ENCODE measurements at places on chromosomes 13 and 19.
A peak's percentile ranks its signal among the peaks of the same experiment; 100 is the strongest.

- no peak for DNase-seq
Measured at GRCh38 chr19:3104708-3104983, 10.5 kb downstream of the GNA11 start.

- DNase-seq, result peak; percentile 50
Measured at GRCh38 chr13:22278336-22278929, 607.6 kb downstream of the FGF9 start.

DNA sequence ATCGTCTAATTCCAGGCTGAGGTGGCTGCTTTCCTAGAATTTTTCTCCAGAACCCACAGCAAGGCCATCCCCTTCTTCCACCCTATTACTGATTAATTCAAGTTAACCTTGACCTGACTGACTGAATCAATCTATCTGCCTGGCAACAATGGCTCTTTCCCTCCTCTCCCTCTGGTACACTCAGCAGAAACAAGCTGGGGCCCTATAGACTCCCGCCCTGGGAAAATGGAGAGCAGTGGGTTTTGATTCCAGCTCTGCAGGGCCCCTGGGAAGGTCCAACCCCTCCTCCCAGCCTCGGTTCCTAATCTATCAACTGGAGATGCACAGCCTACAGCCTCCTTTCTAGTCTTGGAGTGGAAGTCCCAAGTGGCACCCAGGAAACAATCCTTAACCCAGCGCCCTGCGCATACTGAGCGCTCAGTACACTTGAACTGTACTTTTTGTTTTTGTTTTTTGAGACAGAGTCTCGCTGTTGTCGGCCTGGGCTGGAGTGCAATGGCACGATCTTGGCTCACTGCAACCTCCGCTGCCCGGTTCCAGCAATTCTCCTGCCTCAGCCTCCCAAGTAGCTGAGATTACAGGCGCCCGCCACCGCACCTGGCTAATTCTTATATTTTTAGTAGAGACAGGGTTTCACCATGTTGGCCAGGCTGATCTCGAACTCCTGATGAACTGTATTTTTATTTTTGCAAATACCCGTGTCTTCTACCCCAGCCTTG is 5.2 kb upstream of the C3 start:
- DNase-seq, result no peak

GRCh38 chr19:12126707-12127106 is 13.4 kb downstream of the ZNF20 start:
- peak; percentile 43 for DNase-seq

GRCh38 chr13:65768545-65768944 is 1461.6 kb downstream of the PCDH9 start:
- DNase-seq, result no peak

DNA sequence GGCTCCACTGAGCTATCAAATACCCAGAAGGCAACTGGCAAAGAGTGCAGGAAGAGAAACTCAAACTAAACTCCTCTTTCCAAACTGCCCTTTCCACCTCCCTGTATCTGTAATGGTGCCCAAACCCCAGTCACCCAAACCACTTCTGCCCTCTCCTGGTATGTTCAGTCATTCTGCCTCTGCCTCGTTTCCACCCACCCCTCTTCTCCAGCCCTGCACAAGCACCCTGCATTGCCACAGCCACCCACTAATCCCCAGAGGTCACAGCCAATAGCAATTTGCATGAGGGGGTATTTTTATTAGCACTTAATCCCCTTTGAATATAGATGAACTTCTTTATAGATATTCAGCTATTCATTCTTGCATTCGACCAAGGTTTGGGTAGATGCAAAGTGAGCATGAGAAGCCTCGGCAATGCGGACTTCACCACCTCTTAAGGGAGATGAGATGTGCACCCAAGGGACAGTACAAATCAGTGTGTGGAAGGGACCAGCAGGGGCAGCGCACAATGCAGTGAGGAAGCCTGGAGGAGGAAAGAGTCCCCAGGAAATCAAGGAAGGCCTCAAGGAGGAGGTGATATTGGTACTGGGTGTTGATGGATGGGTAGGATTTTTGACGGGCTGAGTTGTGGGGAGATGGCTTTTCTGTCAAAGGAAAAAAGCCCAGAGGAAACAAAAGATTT is 12.4 kb downstream of the TMEM272 start:
- peak; percentile 68 for DNase-seq

DNA sequence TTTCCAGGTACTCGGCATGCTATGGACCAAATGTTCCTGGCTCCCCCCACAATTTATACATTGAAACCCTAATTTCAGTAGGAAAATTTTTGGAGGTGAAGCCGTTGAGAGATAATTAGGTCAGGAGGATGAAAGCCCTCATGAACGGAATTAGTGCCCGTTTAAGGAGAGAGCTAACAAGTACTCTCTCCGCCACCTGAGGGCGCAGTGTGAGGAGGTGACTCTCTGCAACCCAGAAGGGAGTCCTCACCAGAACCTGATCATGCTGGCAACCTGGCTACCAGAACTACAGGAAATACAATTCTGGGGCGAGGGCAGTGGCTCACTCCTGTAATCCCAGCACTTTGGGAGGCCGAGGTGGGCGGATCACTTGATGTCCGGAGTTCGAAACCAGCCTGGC is 397.8 kb downstream of the SLITRK5 start:
- DNase-seq, result no peak

DNA sequence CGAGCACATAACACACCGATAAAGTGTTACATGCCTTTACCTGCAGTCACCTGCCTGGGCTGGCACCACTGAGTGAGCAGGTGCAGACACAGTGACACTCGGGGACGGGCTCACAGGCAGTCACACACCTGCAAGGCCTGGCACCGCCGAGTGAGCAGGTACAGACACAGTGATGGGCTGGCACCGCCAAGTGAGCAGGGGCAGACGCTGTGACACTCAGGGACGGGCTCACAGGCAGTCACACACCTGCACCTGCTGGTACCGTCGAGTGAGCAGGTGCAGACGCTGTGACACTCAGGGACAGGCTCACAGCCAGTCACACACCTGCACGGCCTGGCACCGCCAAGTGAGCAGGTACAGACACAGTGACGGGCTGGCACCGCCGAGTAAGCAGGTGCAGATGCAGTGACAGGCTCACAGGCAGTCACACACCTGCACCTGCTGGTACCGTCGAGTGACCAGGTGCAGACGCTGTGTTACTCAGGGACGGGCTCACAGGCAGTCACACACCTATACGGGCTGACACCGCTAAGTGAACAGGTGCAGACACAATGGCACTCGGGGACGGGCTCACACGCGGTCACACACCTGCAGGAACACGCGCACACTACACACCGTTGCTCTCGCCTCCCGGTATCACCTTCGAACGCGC is 470 bp downstream of the ZNF835 start:
- no peak for DNase-seq

- no peak for DNase-seq
Measured at GRCh38 chr19:19526581-19527370, 1.9 kb upstream of the YJEFN3 start.

GRCh38 chr19:38395381-38396114 is 7.1 kb downstream of the SPRED3 start:
- DNase-seq, result no peak

- no peak for DNase-seq
Measured at GRCh38 chr19:5165697-5166019, 175.0 kb downstream of the PTPRS start.

- DNase-seq, result no peak
Measured at GRCh38 chr19:18470787-18471186, 32.9 kb upstream of the ISYNA1 start.

DNA sequence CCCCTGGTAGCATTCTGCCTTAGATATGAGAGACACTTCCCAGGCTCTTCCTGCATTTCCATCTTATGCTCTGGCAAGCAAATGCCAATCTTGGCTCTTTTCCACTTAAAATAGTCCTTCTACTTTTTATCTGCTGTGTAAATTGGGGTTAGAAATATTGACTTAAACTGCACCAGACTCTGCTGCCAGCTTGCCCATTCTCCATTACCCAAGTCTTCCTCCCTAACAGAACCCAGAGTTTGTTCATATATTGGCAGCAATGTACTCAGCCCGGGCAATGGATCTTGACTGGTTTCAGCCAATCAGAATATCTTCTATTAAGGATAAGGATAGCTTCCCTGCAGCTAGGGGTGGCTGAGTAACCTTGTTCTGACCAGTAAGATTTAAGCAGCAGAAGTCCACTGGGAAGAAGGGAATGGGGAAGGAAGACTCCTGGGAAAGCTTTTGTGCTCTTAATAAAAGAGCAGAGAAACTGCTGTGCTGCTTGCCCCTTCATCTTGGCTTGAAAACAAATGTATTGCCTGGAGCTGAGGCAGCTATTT is 177.1 kb downstream of the KCNRG start:
- DNase-seq, result no peak

DNA sequence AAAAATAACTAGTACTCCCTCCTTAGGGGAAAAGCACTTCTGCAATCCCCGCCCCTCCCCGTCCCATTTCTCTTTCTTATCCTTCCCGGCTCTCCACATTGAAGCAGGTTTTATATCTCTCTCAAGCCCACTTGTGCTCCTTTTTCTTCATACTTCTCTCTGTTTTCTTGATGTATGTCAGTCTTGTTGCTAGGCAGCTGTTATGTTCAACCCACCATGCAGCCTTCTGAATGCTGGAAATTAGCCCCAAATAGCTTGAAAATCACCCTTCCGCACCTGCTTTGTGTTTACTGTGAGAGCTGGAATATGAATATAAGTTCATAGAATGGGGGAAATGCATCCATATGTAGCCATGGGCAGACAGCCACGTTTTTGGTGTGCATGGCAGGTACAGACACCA is 461.4 kb downstream of the MYO16 start:
- DNase-seq, result no peak

GRCh38 chr19:23547816-23548430 is 139.1 kb downstream of the ZNF675 start:
- DNase-seq, result no peak

GRCh38 chr13:91762957-91763356 is 364.5 kb downstream of the GPC5 start:
- no peak for DNase-seq

DNA sequence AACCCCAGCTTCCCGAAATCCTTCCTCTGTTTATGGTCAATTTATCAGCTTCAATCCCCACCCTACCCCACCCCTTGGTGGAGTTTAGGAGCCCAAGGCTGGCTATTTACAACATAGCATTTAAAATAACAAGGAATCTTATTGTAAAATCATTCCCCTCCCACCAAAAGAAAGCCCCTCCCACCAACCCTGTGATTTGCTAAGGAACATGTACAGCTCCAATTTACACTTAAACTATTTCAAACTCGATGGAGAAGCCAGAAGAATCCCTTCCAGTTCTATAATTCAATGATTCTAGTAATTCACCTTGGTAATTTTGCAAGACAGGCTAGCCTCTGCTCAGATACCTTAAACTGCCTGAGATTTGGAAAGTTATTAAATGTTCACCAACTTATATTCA is 3.0 kb downstream of the LATS2 start:
- DNase-seq, result no peak

DNA sequence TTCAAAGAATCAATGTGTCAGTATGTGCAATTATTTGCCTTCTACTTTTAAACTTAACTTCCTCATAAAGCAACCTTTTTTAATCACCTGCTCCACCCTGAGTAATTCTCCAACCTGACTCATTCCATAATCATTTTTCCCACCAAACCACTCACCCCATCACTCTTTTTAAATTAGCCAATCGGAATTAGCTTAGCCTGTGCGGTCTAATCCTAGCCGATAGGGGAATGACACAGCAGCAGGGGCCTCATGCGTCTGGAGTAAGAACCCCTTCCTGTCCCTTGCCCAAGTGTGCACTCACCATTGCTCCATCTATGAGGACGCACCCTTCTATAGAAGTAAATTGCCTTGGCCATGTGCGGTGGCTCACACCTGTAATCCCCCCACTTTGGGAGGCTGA is 27.4 kb upstream of the ZNF83 start:
- DNase-seq, result no peak

DNA sequence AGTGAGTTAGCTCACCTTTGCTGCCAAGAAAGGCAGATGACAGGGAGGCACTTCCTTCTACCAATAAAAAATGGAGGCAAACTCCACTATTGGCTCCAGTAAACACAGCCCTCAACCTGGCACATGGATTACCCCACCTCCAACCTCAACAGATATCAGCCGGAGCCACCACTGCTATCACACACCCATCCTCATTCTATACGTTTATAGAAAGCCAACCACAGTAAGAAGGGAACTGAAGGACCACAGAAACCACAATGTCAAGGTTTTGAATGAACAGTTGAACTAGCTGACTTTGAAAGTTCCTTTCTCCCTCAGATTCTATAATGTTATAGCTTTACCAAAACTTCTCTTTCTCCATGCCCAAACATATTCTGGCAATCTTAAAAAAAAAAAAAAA is 526.2 kb downstream of the UQCRFS1 start:
- no peak for DNase-seq

DNA sequence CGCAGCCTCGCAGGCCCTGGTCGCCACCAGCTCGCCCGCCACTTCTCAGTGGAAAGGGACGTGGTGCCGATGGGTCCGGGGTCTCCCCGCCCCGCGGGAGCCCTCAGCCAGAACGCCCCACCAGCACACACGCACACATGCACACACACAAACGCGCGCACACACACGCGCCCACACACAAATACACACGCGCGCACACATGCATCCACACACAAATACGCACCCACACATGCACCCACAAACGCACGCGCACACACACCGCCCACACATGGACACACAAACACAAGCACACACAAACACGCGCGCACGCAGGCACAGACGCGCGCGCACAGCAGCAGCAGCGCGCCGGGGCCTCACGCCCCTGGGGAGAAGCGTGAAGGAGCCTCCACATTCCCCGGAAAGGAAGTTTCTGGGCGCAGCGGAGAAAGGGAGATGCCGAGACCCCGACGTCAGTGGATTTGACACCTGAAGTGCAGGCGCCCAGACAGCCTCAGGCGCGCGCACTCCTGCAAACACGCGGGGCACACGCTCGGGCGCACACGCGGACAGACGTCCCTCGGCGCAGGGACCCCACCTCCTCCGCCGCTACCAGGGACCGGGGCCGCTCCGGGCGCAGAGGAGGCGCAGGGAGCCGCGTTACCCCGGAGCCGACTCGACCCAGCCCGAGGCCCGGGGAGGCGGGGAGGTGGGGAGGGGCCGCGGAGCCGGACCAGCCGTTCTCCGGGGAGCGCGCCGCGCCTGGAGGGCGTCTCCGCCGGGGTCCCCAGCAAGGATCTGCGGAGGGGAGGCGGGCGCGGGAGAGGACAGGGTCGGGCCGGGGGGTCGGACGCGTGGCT is 622 bp downstream of the RASA3 start:
- DNase-seq, result no peak

DNA sequence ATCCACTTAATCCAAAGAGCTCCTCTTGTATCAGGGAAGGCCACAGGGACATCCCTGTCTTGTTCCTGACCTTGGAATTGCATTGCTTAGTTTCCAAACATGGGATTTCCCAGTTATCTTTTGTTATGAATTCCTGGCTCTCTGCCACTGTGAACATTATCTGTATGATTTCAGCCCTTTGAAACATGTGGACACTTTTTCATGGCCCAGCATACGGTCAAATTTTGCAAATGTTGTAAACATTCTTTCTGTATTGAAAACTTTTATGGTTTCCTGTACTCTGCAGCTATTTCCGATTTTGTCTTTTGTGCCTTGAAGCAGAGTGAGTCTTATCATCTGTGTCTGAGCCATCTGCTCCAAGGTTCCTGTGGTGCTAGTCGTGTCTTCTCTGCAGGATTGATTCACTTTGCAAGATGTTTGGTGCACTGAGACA is 4.5 kb upstream of the CFAP97D2 start:
- no peak for DNase-seq

- no peak for DNase-seq
Measured at GRCh38 chr19:19529783-19530422, 1.2 kb downstream of the YJEFN3 start.
